ENCODE measurements at places on chromosomes 12 and 14.

- peak; percentile 70 for DNase-seq
Observed at GRCh38 chr14:72516936-72517700, 376.8 kb downstream of the DPF3 start.

GRCh38 chr12:12947902-12948301 lies 4.1 kb downstream of the GPRC5D start:
- DNase-seq, result no peak

DNA sequence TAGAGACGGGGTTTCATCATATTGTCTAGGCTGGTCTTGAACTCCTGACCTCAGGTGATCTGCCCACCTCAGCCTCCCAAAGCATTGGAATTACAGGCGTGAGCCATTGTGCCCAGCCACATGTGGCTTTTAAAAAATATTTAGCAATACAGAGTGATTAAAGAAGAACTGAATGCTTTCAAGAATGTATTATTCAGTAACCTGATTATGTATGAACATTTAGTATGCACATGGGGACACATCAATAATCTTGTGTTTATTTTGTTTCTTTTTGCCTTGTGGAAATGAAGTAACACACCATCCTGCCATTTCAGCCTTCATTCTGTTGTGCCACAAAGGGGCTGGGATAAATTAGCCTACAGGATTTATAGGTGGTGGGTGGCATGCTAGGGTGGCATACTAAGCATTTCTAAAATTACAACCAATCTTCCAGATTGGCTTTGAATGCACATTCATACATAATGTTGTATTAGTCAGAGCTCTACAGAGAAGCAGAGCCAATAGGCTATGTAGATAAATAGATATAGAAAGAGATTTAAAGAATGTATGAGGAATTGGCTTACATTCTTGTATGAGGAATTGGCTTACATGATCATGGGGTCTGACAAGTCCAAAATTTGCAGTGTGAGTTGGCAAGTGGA lies 25.5 kb upstream of the TXNRD1 start:
- DNase-seq, result no peak

DNA sequence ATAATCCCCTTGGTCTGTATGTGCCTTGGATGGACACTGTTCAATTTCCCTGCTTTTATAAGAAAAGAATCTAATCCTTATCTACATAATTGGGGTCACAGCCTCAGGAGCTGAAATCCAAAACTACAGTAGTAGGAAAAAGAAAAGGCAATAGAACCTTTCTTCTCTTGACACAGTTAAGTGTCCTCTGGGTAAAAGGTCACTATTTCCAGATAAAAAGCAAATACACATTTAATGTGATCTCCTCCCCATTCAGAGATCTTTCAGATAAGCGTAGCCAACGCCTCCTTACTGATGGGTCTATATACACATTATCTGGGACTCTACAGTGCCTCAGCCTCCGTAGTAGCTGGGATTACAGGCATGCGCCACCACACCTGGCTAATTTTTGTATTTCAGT lies 73.4 kb downstream of the CLIP1 start:
- DNase-seq, result no peak

GRCh38 chr14:63860146-63860545 lies 7.3 kb downstream of the SYNE2 start:
- no peak for DNase-seq

GRCh38 chr12:24111616-24112015 lies 162.1 kb upstream of the SOX5 start:
- no peak for DNase-seq
